LNCaP clone FGC (cell line): ENCODE measurements at places on chromosomes 13 and 19.

- DNase-seq: no peak
Measured at GRCh38 chr13:87837946-87838345, 166.8 kb downstream of the SLITRK5 start.

DNA sequence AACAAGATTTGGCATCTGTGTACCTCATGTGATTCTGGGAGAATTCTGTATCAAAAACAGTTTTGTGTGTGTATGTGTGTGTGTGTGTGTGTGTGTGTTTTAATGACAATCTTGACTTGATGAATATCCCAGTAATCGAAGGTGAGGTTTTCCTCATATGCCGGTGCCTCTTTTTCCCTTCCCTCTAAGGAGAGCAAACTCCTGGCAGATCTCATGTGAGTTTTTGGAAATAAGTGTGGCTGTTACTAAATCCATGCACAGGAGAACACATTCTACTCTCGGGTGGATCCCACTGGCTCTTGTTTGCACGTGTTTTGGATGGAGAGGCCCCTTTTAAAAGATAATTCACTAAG lies 29.0 kb upstream of the CEBPG start:
- no peak for DNase-seq

- no peak for DNase-seq
Measured at GRCh38 chr19:3119693-3120380, 16.0 kb upstream of the GNA15 start.

- DNase-seq: no peak
Measured at GRCh38 chr13:73938372-73939070, 195.7 kb downstream of the KLF12 start.

GRCh38 chr19:18415178-18415867 lies 3.9 kb upstream of the SSBP4 start:
- no peak for DNase-seq

GRCh38 chr13:79468819-79469218 lies 12.1 kb upstream of the NDFIP2 start:
- DNase-seq: no peak

DNA sequence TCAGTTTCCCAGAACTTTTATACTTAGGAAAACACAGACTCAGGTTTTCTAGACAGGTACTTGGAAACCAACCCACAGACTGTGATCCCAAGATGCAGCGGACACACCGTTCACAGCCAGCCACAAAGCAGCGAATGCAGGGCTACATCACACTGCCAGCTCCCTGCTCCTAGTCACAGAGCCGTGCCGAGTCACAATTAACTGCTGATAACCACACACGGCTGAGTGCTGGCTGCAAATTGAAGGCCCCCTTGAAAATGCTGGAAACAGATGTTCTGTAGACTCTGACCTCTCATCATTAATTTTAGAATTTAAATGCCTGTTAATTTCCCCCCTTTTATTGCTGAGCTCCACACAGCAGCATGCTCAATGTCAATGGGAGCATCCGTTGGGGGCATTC lies 78.6 kb upstream of the SIAH3 start:
- no peak for DNase-seq

- no peak for DNase-seq
Measured at GRCh38 chr19:1362387-1363257, 21.1 kb upstream of the NDUFS7 start.

DNA sequence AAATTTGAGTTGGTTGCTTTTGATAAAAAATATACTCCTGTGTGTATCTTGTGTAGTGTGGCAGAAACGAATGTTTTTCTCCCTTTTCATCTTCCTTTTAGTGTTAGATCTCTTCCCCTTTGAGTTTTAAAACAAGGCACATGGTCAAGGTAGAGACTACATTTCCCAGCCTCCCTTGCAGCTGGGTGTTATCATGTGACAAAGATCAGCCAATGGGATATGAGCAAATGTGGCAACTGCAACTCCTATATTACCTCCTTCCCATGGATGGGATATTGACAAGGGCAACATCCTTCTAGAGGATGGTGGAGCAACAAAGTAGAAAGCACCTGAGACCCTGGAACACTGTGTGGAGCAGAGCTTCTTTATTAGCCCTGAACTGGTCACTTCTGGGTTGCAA lies 42.4 kb downstream of the ADGRE3 start:
- peak; percentile 6 for DNase-seq

- no peak for DNase-seq
Measured at GRCh38 chr19:7637374-7638256, 705 bp downstream of the STXBP2 start.

GRCh38 chr13:102774591-102775520 lies 1.3 kb upstream of the TEX30 start:
- DNase-seq: no peak

GRCh38 chr19:3716147-3716668 lies 8.0 kb downstream of the TJP3 start:
- DNase-seq: no peak

DNA sequence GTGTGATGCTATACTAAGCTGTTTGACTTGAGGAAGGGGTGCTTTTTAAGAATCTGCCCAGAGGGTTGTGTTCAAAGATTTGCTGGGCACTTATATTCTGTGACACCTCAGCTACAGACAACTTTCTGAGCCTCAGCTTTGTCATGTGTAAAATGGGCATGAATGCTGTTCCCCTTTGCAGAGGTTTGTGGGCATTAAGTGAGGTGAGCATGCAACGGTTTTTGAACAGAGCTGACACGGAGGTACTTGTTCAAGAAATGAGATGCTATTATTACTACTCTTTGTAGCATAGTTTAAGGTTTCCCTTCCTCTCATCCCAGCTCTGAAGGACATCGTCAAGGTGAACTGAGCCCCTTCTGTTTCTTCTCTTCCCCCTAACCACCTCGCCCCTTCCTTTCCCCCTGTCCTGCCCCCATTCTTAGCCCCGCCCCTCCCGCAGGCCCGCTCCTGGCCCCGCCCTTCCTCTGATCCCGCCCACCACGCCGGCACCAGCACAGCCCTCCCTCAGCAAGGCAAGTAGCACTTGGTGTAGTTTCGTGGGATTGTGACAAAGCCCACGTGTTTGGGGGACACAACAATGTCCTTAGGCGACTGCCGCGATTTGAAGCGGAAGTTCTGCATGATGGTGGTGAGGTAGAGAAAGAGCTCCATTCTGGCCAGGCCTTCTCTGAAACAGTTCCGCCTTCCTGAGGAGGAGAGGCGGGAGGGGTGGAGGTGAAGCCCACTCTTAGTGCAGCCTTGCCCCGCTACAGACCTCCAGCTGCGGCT lies 26.1 kb upstream of the CYP2A7 start:
- DNase-seq: no peak

DNA sequence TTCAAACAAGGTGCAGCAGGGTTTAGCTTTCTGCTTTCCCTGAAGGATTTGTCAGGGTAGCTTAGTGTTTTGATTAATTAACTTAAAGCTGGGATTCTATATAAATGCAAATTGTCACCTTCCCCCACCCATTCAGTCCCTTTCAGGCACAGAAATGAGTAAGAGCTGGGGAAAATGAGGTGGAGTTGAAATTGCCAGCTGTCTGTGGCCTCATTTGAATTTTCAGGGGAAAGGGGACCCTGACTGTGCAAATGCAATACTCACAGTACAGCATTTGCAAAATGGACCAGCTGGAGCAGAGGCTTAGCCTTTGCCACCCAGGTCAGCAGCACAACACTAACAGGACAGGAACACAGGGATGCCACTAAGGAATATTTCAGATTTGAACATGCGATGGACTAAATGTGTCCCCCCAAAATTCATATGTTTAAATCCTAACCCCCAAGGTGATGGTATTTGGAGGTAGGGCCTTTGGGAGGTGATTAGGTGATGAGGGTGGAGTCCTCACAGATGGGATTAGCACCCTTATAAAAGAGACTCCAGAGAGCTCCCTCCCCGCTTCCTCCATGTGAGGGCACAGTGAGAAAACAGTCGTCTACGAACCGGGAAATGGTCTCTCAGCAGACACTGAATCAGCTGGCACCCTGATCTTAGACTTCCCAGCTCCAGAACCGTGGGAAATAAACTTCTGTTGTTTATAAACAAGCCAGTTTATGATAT lies 59.5 kb upstream of the CYSLTR2 start:
- DNase-seq: no peak

GRCh38 chr13:113630296-113630695 lies 27.7 kb downstream of the ATP4B start:
- DNase-seq: no peak

GRCh38 chr19:51783372-51783771 lies 11.6 kb upstream of the FPR3 start:
- DNase-seq: no peak

DNA sequence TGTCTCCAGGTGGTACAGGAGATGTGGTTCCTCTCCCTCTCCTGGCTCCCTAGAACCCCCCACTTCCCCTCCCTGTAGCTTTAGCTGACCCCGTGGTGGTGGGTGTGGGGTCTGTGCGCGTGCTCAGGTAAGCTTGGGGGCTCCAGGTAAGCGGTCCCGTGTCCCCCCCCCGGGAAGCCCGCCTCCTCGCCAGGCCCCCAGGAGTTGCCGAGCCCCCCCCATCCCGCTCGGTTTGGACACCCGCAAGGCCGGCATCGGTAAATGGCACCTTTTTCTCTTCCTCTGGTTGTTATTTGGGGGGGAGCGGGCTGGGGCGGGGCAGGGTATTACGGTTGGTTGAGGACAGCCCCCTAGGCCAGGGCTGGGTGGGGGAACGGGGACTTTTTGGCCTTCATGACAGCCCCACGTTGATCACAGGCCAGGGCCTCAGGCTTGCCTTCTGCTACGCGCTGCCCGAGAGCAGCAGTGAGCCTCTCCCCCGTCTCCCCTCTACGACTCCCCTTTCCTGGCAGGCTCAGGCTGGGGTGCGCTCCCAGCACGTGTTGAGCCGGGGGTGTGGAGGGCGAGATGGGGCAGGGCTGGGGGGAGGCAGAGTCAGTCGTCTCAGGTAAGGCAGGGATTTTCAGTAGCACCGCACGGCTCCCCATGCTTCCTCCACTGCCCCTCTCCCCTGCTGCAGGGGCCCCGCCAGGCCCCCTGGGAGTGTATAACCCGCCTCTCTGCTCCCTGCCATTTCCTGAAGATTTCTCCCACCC lies 10.7 kb upstream of the LIN7B start:
- no peak for DNase-seq

- no peak for DNase-seq
Measured at GRCh38 chr13:100212904-100213553, 124.1 kb downstream of the PCCA start.

- no peak for DNase-seq
Measured at GRCh38 chr19:3955688-3956087, 15.2 kb downstream of the DAPK3 start.

DNA sequence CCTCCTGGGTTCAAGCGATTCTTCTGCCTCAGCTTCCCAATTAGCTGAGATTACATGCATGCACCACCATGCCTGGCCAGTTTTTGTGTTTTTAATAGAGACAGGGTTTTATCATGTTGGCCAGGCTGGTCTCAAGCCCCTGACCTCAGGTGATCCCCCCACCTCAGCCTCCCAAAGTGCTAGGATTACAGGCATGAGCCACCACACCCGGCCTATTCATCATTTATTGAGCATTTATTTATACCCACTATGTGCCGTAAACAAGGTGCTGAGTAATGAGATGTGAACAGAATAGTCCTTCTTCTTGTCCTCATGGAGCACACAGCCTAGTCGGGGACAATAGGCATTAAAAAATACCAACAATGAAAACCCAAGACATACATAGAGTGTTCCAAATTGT lies 25.6 kb downstream of the ACTN4 start:
- no peak for DNase-seq

- DNase-seq: no peak
Measured at GRCh38 chr19:19334063-19334988, 13.7 kb downstream of the MAU2 start.

DNA sequence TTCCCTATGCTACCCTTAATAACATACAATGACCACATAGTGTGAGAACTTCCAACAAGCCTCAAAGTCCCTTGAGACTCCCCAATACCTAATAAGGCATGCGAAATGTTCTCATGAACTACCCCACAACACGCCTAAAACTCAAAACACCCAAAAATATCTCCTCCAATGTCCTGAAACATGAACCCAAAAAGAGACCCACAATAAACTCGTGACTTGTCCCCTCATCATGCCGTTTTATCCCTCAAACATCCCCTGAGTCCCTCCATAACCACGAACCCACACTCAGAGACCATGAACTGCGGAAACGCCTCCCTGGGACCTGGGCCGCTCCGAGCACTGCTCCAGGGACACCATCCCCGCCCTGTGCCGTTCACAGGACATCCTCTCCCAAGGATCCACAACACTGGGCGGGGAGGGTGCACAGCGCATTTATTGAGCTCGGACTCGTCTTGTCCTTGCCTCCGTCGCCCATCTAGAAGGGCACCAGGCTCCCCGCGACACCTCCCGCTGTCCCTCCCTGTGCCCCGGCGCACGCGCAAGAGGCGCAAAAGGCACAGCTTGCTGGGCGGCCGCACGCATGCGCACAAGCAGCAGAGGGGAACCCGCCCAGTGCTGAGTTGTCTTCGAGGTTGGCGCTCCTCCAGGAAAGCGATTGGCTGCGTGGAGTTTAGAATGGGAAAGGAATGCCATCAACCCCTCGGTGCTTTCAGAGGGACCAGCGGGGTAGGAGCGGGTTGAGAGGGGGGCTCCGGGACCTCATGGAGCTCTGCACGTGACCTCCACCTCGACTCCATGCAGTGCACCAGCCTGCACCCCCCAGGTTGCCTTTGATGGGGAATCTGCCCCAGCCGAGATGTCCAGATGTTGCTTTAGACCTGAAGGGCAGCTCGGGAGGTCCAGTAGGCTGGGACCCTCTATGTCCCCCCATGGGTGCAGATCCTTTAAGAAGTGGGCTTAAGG lies 8.8 kb downstream of the FXYD3 start:
- peak; percentile 69 for DNase-seq

DNA sequence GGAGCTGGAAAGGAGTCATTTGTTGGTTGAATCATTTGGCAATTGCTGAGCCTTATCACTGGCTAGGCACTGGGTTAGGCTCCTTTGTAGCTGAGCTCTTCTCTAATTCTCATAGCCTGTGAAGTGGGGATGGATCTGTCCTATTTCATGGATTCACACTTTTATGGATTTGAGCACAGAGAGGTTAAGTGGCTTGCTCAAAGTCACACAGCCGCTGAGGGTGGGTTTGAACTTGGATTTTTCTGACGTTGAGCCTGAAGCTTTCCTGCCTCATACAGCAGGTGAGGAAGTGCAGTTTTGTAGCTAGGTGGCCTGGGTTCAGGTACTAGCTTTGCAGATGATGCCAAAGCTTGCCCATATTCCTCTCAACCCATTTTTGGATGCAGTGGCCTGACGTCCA lies 19.4 kb downstream of the CYP4F22 start:
- DNase-seq: no peak

DNA sequence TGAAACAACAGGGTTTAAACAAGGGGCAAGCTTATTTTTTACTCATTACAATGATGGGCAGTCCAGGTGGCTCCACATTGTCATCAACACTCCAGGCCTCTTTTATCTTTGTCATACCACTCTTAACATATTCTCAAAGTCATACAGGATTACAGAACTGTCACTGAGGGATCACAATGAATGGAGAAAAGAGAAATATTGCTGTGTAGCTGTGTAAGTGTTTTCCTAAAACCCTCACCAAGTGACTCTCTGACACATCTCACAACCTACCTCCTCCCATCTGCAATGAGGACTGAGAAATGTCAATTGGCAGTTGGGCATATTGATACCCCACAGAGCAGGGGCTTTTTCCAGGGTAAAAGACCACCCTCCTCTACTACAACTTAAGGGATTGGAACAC lies 562.1 kb downstream of the TBC1D4 start:
- no peak for DNase-seq
